ENCODE measurements at places on chromosomes 13 and 19.

DNA sequence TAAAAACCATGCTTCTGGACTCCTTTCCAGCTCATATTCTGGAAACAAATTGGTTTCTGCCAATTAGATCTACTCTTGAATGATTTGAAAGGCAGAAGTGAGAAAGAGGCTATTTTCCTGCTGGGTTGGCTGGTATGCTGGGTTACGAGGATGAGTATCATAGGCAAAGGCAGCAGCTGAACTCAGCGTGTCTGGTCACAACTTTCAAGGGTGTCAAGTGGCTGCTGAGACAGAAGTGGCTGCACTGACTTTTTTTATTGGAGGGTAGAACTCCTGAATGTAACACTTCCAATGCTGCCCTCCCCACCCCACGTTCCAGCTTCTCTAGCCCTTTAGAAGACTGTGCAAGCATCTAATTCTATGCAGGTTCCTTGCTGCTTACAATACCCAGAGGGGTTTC is 8.3 kb upstream of the DZIP1 start:
- no peak for DNase-seq

DNA sequence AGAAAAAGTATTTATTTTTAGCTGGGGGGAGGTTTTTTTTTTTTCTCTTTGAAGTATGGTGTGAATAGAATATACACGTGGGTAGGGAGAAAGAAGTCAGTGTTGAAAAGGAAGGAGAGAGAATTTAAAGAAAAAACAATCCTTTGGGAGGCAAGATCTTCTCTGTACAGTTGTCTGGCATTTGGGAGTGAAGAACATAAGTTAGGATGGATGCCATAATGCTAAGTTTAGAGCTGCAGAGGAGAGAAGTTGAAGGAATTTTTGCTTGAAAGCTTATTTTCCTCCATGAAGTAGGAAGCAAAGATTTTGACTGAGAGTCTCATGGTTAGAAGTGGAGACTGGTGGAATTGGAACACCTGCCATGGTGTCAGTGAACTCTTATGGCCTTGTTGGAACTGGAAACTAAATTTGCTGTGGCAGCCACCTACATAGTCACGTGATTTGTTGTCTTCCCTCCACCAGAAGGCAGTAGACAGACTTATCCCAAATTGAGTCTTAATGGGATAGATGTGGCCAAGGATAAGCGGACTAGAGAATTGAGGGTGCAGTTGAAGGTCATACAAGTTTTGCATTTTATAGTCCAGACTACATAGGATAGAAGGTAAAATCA is 22.0 kb downstream of the NDFIP2 start:
- DNase-seq, result no peak

DNA sequence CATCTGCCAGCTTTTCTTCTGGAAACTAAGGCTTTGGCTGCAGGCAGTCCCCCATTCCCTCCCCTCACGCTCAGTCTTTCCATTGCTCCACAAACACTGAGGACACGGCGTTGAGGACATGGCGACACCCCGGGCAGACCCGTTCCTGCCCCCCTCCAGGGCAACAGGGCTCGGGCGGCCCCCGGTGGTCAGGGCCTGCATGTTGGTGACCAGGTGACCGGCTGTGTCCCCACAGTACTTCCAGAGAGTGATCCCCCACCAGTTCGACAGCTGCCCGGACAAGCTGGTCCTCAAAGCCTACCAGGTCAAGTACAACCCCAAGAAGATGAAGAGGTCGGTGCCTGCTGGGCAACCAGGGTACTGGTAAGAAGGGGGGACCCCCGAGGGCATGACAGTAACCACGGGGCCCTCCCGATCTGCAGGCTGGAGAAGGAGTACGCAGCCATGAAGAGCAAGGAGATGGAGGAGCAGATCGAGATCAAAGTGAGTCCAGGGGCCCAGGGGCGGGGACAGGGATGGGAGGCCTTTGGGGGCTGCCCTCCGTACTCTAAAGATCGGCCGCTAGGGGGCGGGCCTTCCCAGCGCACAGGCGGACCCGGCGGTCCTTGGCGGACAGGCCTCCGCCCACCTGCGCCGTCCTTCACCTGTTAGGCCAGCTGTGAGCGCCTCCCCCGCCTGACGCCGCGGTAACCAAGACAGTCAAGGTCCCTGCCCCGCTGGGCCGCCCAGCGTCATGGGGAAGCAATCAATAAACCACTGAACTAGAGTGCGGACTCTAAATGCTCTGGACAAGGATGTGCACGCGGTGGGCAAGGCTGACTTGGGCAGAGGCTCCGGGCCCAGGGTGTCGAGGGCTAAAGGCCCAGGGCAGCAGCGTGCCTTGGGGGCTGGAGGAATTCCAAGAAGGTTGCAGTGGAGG is 21.1 kb downstream of the PRR36 start:
- peak; percentile 48 for DNase-seq

DNA sequence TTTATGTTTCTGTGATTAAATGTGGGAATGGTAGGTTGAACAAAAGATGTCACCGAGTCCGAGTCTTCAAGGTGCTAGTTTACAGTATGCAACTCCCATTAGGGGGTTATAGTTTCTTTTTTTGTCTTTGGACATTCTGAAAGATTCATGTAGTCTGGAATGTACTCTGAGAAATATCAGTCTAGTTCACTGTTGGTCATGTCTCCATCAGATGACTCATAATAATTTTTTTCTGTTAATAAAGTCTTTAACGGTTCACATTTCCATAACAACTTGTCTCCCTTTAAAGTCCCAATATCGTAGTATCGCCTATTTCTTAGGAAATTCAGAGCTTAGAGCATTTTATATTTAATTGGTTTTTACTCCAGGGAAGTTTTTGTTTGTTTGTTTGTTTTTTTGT is 13.5 kb upstream of the ESD start:
- peak; percentile 27 for DNase-seq

DNA sequence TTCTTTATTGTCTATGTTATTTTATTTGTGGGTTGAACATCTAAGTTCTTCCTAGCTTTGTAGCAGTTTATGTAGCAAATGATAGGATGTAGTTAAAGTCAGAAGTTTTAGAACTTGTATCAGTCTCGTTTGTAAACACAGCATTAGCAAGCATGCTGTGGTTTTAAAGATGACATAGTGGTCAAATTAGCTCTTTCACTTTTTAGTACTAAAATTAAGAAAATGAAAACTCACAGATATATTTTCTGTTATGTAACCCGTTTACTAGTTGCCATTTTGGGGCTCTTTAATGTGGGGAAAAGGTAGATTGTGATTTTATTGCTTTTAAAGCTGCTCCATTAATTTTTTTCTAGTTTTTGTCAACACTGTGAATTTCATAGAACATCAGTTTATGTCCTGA is 216.5 kb downstream of the PCCA start:
- DNase-seq, result no peak

- DNase-seq, result no peak
Measured at GRCh38 chr19:38744298-38744681, at the start of gene CAPN12. Gene CAPN12 (minus strand): TSS chr19:38744474. CDS start chr19:38744165, 309 bp downstream.

DNA sequence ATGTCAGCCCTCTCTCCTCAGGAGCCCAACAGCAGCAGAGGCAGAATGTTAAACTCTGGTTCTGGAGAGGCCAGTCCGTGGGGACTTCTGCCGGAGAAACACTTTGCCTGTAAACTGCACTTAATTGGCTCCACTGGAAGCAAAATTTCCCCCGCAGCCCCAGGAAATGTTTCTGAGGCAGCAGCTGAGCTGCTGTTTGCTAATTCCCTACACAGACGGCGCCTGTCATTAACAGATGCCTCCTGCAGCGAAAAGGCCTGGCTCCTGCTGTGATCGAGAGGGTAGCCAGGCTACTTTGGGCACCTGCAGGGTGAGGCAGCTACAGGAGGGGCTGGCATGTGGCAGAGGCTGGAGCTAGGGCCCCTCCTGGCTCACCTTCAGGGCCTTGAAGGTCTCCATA is 5.2 kb upstream of the TM6SF2 start:
- no peak for DNase-seq

DNA sequence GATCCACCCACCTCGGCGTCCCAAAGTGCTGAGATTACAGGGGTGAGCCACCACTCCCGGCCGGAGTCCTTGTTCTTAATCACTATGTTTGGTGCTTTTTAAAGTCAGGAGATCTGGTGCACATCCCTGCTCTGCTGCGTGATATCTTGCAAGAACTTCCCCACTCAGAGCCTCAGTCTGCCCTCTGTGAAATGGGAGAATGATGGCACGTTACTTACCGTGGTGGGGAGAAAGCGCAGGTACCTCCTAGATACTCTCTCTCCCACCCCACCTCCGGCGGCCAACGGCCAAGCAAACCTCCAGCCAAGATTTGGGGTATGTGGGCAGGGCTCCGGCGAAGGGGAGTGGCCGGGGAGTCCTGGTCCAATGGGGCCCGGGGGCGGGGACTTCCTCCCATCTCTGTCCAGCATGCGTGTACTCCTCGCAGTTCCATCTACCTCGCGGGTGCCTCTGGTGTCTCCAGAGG is at the start of gene RYR1:
Gene RYR1 (plus strand): TSS at position 424 of the 466 bp plus-strand sequence. CDS start 139 bp downstream, outside the sequence.
- DNase-seq, result no peak

DNA sequence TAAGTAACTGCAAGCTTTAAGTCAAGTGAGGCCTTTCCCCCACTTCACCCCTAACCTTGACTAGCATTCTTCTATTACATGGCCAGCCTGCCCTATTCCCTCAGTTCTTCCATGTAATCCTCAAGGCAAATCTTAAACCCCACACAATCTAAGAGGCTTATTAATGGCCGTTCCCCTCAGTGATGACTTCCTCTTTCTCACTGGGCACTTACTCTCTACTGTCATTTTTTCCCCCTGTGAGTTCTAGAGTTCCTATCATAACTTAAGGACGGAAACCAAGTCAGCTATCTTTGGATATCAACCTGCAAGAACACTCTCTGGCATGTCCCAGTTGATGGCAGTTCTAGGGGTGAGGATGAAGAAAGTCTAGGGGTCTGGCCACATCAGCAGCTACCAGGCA is 131.2 kb downstream of the DCLK1 start:
- no peak for DNase-seq

GRCh38 chr19:41872384-41872774 is 4.7 kb upstream of the CD79A start:
- DNase-seq, result no peak

DNA sequence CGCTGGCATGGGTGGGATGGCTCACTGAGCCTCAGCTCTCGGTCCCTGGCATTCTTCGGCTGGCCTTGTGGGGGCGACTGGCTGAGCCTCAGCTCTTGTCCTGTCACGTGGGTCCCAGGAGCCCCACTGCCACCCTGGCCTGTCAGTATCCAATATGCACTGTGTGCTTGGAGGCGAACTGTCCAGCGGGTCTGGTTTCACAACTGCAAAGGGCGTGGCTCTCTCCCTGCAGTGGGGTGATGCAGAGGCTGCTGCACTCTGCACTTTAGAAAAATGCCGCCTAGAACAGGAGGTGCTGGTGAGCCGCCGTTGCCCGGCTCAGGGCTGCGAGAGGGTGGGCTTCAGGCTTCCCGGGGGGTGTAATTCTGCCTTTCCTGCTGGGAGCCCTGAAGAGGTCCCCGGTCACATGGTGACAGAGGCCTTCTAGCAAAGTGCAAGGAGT is 17.0 kb upstream of the TMEM255B start:
- no peak for DNase-seq

GRCh38 chr13:66314911-66315310 is 915.2 kb downstream of the PCDH9 start:
- DNase-seq, result no peak

DNA sequence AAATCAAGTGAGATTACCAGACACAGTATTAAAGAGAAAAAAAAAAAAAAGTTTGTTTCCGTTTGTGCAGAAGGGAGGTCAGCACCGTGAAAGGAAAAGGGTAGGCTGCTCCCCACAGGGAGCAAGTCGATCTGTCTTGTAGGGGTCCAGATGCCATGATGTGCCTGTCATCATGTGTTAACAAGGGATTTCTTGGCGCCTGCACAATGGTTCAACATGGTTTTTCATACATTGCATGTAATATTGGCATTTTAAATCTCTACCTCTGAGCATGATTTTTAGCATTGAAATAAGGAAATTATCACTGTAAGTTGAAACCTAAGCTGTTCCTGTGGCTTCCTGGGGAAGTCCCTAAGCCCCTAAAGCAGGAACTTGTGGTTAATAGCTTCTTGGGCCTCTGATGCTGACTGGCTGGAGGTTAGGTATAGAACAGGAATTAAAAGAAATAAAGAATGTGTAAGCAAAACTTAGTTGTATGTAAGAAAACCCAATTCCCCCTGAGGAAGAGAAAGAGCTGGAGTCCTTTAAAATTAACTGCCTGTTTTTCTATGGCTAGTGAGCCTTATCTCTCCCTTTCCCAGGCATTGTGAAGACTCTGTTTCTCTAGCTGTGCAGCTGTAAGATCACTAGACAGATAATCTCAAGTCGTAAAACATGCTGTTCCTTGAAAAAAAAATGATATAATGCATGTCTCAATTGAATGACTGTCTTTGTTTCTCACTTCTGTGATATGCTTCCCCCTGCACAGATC is 7.4 kb upstream of the FCGBP start:
- DNase-seq, result peak; percentile 29

- no peak for DNase-seq
Measured at GRCh38 chr19:14516746-14517438, 1.3 kb downstream of the DNAJB1 start.

GRCh38 chr13:21987793-21988192 is 316.9 kb downstream of the FGF9 start:
- DNase-seq, result no peak

DNA sequence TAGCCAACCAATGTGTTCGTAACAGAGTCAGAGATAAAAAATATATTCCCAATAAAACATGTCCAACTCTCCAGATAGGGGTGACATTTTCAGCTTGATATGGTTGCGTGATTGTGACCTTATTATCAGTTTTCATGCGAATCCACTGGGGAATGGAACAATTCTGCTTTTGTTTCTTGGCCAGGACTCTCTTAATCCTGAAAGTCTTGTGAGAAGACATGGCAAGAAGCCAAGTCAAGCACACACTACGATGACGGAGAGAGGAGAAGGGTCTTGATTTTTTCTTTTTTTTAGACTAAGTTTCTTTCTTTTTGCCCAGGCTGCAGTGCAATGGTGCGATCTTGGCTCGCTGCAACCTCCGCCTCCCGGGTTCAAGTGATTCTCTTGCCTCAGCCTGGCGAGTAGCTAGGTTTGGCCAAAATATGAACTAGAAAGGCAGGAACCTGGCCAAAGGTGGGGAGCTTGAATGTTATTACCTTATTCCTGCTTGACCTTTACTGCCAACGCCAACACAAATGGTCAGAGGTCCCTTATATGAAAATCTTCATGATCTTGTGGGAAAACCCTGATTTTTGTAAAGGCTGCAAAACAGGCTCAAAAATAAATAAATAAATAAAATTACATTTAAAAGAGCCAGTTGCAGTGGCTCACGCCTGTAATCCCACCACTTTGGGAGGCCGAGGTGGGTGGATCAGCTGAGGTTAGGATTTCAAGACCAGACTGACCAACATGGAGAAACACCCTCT is 14.5 kb downstream of the ZNF816 start:
- DNase-seq, result no peak

DNA sequence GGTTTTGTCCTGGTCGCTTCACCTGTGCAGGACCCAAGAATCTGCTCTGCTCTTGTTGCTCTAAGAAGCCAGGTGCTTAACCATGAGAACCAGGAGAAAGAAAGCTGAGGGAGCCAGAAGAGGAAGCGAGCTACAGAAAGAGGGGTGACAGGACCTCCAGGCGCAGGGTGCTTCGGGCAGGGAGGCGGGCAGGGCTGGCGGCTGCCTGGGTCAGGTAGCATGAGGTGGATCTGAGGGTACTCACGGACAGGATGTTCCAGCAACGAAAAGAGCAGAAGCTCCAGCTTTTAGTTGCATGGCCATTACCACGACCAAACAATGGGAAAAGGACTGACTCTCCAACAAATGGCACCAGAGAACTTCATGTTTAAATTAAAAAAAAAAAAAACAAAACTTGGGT is 59.9 kb downstream of the ZNF724 start:
- DNase-seq, result no peak
